Activated CD4-positive, alpha-beta memory T cell treated with anti-CD3 and anti-CD28 coated beads, Interleukin-2, amount 10 ng/mL, durations not matched to agents 7 days and 5 days (primary cell): ENCODE measurements at places on chromosomes 6 and 20. TPM values are rescaled to one million over a fixed set of nuclear protein-coding genes. Genes with fewer than 3 reads are reported as not detected.

- no peak for DNase-seq
Measured at GRCh38 chr6:88456221-88456859, 290.2 kb upstream of the CNR1 start.

DNA sequence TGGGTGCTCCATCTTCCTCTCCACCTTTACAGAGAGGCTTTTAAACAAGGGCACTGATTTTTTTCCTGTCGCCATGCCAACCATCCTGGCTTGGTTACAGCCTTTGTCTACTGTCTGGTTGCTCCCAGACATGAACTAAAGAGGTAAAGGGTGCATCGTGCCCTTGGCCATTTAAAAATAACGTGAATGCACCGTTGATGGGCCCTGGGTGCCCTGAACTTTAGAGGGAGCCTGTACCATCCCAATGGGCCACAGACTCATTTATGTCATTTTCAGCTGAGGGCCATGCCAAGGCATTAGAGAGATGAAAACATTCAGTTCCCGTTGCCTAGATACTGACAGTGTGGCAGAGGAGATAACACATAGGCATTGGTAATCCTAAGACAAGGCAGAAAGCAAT is 23.3 kb downstream of the TMC2 start:
- DNase-seq = no peak

DNA sequence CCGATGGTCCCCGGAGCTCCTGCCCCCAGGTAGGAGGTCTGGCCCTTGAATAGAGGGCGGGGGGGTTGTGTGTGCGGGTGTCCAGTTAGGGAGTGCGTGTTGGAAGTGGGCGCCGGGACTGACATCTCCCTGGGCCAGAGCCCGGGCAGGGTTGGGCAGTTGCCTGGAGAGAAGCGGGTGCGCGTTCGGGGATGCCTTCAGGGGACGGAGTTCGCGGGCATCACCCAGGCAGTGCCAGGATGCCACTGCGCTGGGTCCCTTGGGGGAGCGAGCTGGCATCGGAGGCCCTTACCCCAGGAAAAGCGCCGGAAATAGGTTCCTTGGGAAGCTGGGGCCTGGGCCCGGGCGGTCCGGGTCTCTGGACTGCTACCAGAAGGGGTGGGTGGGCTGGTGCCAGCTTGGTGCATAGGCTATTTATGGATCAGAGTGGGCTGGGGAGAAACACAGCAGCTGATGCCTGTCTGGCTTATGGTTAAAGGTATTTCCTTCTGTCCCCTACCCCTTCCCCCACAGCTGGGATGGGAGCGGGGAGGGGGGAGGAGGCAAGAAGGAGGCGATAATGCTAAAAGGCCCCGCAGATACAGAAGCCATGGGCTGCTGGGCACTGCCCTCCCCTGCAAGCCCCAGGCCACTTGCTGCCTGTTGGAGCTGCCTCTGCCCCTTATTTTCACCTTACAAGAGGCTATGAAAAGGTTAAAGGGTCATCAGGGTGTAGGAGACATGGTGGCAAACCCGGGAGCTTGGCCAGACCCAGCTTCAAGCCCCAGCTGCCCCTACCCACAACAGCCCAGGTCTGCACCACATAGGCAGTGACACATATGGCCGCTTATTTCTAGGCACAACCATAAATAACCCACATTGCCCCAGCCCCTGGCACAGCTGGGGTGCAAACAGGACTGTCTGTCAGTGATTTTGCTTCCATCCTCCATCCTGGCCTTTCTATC is 638 bp downstream of the PACSIN1 start:
- no peak for DNase-seq

The TP53INP2 gene
- 3.3 TPM for total RNA-seq

GRCh38 chr6:24078200-24078599 is 47.8 kb upstream of the NRSN1 start:
- DNase-seq = no peak

The TMEM200A gene
- total RNA-seq = 3.0 TPM

DNA sequence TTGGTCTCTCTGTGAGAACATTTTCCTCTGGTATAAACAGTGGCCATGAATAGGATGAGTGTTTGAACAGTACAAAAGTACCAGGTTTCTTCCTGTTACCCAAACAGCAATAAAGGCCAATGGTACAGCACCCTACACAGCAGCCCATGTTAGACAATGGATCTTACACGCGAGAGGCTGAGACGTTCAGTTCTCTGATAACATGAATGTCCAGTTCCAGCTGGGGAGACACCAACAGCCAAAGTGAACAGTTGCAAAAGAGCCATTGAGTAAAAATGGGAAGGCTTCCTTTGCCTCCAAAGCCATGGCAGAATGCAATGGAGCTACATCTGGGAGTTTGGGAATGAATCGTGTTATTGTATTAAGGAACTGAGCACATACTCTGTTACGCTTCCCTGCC is 246.8 kb upstream of the SGK1 start:
- DNase-seq = no peak

The PFDN4 gene
- total RNA-seq = 30.3 TPM

DNA sequence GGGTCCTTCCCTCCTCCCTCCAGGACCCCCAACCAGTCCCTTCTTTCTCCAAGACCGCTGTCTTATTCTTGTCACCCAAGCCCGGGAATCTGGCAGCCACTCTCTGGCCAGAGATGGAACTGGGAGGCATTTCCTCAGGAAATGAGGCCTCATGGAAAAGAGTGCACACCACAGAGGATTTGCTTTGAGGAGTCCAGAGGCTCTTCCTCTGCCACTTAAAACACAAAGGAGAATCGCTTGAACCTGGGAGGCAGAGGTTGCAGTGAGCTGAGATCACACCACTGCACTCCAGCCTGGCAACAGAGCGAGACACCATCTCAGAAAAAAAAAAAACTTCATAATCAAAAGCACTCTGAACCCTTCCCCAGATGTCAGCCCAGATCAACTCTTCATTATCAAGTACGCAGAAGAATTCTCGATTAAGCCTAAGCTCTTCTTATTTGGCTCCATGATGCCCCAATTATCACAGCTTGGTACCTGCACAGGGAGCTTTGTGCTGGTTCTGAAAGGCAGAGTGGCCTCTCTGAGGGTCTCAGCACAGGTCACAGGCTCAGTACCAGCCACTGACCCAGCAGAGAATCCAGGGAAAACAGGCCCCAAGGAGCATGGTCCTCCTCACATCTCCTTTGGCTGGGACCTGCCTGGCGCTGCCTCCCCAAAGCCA is 82.9 kb upstream of the MAFB start:
- no peak for DNase-seq

GRCh38 chr20:2599288-2600006 is 53.0 kb upstream of the NOP56 start:
- no peak for DNase-seq

DNA sequence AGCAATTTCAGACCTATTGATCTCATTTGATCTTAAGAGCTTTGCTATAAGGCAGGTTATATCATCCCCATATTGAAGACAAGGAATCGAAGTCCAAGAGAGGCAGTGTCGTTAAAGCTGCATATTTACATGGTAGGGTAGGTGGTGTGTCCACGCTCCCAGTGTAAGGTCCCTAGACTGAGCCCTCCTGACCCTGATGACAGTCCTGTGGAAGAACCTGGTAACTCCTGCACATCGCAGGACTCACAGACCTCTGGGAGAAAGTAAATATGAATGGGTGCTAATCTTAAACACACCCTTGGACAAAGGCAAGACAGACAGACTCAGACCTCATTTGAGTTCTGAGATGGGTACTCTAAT is 602 bp upstream of the HLA-DPB1 start:
- no peak for DNase-seq

The PRICKLE4 gene
- total RNA-seq = not detected

- no peak for DNase-seq
Measured at GRCh38 chr6:91132461-91132860, 545.6 kb upstream of the MAP3K7 start.

The UQCC2 gene
- total RNA-seq = 75.3 TPM

DNA sequence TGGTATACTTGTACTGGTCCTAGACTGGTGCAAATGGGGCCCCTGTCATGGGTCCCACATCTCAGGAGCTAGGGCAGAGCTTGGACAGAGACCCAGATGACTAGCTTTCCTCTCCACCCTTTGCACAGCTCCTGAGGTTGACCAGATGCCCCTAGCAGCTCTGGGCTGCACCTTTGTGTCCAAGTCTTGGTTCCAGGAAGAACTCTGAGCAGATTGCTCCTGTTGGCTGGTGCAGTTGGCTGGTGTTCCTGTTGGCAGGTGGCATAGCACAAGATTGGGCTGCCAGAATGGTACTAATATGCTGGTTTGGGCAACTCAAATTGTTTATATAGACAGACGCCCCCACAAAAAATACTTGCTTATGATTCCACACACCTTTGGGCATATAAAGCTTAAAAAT is 89.4 kb upstream of the EZR start:
- no peak for DNase-seq

The JAG1 gene
- 0.30 TPM for total RNA-seq

- DNase-seq = no peak
Measured at GRCh38 chr6:13101409-13101808, 226.9 kb downstream of the TBC1D7 start.

- DNase-seq = no peak
Measured at GRCh38 chr20:33830371-33830770, 19.2 kb downstream of the CHMP4B start.

DNA sequence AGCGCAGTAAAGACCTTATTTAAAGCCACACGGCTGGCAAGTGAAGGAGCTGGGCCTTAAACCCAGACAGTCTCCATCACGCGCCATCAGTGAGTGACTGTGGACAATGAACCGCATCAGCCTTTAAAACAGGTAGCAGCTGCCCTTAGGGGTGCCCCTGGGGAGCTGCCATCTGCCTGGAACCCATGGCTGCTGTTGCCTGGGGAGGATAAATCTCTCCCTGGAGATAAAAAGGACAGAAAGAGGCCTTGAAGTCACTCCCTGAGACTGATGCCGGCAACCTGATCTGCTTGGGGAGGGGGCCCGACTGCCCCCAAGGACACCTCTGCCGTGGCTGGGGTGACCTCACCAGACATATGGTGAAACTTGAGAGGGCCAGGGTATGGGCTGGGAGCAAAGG is 73.5 kb downstream of the PREX1 start:
- DNase-seq = no peak

DNA sequence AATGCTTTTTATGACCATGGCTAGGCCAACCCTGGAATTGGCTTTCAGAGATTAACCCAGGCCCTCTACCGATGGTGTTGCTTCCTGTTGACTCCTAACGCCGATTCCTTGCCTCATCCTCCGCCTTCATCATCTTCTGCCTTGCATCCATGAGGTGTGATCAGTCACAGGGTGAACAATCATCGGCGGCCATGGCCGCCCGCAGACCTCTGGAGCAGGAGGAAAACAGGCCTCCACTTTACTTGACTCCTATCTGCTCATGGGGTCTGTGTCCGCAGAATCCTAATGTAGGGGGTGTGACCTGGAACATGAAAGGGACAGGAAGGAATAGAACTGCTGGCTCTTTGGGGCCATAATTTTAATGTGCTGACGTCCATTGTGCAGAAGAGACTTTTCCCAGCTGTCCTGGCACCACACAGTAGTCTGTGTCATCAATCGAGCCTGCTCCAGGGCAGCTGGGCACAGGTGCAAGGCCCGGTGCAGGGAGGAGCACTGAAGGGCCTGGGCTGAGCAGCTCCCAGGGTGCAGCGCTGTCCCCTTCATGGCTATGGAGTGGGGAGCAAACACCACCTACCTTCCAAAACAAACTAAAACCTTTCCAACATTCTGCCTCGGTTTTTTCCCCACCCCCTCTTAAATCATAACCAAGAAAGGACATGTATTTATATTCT is 8.0 kb downstream of the SLC22A3 start:
- DNase-seq = no peak

The FOXC1 gene
- not detected for total RNA-seq

The SLC22A16 gene
- total RNA-seq = not detected

DNA sequence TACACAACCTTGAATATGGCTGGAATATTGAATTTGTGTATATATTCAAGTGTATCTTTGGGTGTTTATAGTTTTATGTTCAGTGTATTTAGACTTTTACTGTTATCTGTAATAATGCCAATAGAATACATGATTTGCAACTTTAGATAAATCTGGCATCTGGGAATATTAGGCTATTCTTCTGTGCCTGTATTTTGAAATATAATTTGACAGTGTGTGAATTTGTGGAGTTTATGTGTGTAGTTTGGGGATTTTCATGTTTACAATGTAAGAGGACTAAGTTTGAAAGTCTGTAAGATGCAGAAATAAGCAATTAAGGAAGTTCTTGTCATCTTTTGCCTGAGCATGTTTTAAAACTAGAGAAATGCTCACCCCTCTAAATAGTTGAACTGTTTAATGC is at the start of gene OR10C1:
OR10C1 (plus strand) TSS at position 301 of the 400 bp plus-strand sequence. CDS start 710 bp downstream, outside the sequence.
- DNase-seq = no peak

The HLA-DQA2 gene
- not detected for total RNA-seq

GRCh38 chr6:125340991-125341390 is 39.2 kb upstream of the HDDC2 start:
- DNase-seq = no peak

DNA sequence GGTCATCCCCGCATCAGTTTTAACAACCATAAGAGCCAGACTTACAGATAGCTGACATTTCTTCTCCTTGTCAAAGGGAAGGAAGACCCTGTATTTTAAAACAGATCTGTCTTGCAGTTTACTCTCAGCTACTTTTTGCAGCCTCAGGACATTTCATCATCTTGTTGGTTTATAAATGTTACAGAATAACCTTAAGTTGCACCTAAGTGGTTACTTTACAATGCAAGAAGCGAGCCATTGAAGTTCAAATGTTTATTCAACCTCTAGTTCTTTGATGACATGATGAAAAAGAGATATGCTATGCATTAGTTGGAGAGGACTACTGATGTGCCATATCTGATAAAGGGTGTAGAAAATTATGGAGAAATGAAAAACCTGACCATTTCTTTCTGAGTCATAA is 187.9 kb upstream of the COL21A1 start:
- DNase-seq = no peak

- DNase-seq = no peak
Measured at GRCh38 chr20:44572551-44573500, 9.6 kb upstream of the PKIG start.

The SSTR4 gene
- not detected for total RNA-seq

DNA sequence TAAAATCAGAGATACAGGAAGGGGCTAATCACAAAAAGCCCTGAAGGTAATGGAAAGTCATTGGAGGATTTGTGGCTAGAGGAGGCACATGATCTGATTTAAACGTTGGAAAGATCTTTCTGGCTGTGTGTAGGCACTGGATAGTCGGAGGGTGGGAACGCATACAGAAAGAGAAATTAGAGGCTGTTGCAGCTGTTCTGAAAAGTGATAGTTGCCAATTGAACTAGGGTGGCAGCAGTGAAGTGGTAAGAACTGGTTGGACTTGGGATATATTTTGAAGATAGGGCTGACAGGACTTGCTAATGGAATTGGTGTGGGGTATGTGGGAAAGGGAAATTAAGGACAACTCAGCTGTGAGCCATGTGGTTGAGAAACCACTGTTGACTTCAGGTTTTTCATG is 223.6 kb downstream of the OGFRL1 start:
- no peak for DNase-seq

- DNase-seq = no peak
Measured at GRCh38 chr6:126206504-126207246, 133.2 kb upstream of the CENPW start.

- no peak for DNase-seq
Measured at GRCh38 chr6:159481897-159482296, 211.1 kb downstream of the SOD2 start.

The CASS4 gene
- total RNA-seq = 13.2 TPM

The GATA5 gene
- total RNA-seq = not detected

The ZBTB46 gene
- 0.53 TPM for total RNA-seq
